ENCODE measurements at places on chromosomes 1 and 21. TPM values are rescaled to one million over a fixed set of nuclear protein-coding genes. Genes with fewer than 3 reads are reported as not detected.

The OPN3 gene
- 5.3 TPM for total RNA-seq

The S100A7A gene
- total RNA-seq: not detected

The LCE2C gene
- not detected for total RNA-seq

The TSPEAR gene
- total RNA-seq: not detected

The MANEAL gene
- total RNA-seq: 1.8 TPM

The PDZK1 gene
- 1.7 TPM for total RNA-seq

The ANXA9 gene
- 0.63 TPM for total RNA-seq

The CSTB gene
- total RNA-seq: 19.9 TPM

The SH3BGRL3 gene
- total RNA-seq: 31.1 TPM

The FCRL2 gene
- total RNA-seq: not detected

The ATP1A4 gene
- not detected for total RNA-seq

The HSD3B1 gene
- not detected for total RNA-seq

The PLA2G2D gene
- not detected for total RNA-seq

The ZNF695 gene
- total RNA-seq: 1.1 TPM

The PPIAL4G gene
- total RNA-seq: not detected

The CHIA gene
- total RNA-seq: not detected

The NHLH1 gene
- not detected for total RNA-seq

The OR2T35 gene
- total RNA-seq: not detected

The IPP gene
- 13.9 TPM for total RNA-seq

The GBP6 gene
- 0.17 TPM for total RNA-seq

The TNFRSF18 gene
- total RNA-seq: 0.34 TPM

The PTAFR gene
- under 0.01 TPM for total RNA-seq

The TMOD4 gene
- total RNA-seq: not detected

The SPRR2A gene
- total RNA-seq: not detected

The DAB1 gene
- total RNA-seq: 0.32 TPM

The NBPF10 gene
- 4.9 TPM for total RNA-seq

The LYPD8 gene
- total RNA-seq: not detected

The FAM110D gene
- total RNA-seq: not detected

The DNAJC11 gene
- total RNA-seq: 36.3 TPM

The SCYL3 gene
- total RNA-seq: 8.8 TPM

The HSPA6 gene
- total RNA-seq: 4.4 TPM

The INPP5B gene
- 22.5 TPM for total RNA-seq

The OR10T2 gene
- not detected for total RNA-seq

The ARHGEF16 gene
- total RNA-seq: 0.09 TPM

The NBPF20 gene
- total RNA-seq: 2.8 TPM

The TMEM59 gene
- 527 TPM for total RNA-seq

The TMEM269 gene
- not detected for total RNA-seq

The EPHA10 gene
- under 0.01 TPM for total RNA-seq

The CCDC27 gene
- total RNA-seq: not detected

The SHISA4 gene
- total RNA-seq: 10.1 TPM

The ASPM gene
- 1.1 TPM for total RNA-seq

The TGFB2 gene
- 14.3 TPM for total RNA-seq

The NCF2 gene
- total RNA-seq: 0.16 TPM

The CYP4A11 gene
- total RNA-seq: not detected

The FGR gene
- 0.09 TPM for total RNA-seq

The SERTAD4 gene
- total RNA-seq: 0.17 TPM

The TTC22 gene
- total RNA-seq: not detected

The LRRC53 gene
- not detected for total RNA-seq

The SLC6A17 gene
- total RNA-seq: 0.09 TPM

The ADCY10 gene
- total RNA-seq: 0.17 TPM

The HCRTR1 gene
- not detected for total RNA-seq

Measured in bronchial smooth muscle cell (primary cell).